ENCODE measurements at places on chromosomes 11 and 22.

DNA sequence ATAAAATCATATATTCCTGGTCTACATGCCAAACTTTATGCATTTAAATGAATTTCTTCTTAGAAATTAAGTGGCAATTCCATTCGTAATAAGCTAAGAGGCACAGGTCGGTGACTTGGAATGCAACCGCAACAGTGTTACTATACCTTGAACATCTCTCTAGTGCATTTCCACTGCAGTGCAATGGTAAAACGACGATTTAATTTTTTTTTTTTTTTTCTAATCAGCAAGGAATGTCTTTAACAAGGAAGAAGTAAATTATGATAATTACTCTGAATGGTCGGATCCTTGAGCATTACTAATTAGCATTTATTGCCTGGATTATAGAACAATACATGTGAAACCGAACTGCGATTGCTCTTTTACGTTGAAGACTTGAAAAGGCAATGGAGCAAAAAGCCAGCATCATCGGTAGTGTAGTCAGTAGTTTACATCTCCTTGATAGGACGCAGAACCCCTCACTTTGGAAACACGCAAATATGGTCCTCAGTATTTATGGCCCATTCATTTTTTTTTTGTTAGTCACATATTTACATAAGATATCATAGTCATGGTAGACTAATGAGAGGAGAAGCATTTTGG lies 20.2 kb downstream of the BLID start:
- no peak for DNase-seq

- no peak for DNase-seq
Observed at GRCh38 chr22:49297871-49298721, 529.6 kb downstream of the BRD1 start.

- no peak for DNase-seq
Observed at GRCh38 chr11:97743205-97743742, 1277.5 kb upstream of the CNTN5 start.

GRCh38 chr22:50526108-50526833 lies 873 bp upstream of the SCO2 start:
- no peak for DNase-seq

GRCh38 chr11:8311366-8311765 lies 47.7 kb upstream of the LMO1 start:
- no peak for DNase-seq

GRCh38 chr22:20013382-20013871 lies 3.2 kb downstream of the ARVCF start:
- DNase-seq = no peak

DNA sequence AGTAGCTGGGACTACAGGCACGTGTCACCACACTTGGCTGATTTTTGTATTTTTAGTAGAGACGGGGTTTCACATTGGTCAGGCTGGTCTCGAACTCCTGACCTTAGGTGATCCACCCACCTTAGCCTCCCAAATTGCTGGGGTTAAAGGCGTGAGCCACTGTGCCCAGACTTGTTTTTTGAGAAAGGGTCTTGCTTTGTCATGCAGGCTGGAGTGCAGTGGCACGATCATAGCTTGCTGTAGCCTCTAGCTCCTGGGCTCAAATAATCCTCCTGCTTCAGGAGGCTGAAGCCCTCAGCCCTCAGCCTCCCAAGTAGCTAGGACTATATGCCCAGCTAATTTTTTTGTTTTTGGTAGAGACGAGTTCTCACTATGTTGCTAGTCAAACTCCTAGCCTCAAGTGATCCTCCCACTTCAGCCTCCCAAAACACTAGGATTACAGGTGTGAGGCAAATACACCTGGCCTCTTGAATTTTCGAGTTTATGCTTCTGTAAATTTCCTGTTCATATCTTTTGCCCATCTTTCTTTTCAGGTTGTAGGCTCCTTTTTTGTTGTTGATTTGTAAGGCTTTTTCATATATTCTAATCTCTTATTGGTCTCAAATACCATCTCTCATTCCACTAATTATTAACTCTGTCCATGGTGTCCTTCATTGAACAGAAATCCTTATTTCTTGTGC lies 3.4 kb upstream of the RBM4B start:
- no peak for DNase-seq

DNA sequence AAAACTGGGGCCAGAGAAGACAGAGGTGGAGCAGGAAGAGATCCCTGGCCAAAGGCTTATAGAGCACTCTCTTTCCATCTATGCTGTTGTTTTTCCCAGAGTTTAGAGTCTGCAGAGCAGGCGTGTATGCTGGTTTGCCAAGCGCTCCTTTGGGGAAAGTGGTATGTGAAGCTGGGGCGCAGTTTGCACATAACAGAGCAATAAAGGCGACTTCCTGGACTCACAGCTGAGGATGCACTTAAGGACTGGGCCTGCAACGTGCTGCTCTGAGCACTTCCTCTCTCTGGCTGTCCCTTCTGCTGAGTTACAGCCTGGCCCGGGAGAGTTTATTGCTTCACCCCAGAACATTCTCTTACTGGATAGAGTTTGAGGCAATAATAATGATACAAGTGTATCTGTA lies 41.7 kb downstream of the THAP12 start:
- no peak for DNase-seq

DNA sequence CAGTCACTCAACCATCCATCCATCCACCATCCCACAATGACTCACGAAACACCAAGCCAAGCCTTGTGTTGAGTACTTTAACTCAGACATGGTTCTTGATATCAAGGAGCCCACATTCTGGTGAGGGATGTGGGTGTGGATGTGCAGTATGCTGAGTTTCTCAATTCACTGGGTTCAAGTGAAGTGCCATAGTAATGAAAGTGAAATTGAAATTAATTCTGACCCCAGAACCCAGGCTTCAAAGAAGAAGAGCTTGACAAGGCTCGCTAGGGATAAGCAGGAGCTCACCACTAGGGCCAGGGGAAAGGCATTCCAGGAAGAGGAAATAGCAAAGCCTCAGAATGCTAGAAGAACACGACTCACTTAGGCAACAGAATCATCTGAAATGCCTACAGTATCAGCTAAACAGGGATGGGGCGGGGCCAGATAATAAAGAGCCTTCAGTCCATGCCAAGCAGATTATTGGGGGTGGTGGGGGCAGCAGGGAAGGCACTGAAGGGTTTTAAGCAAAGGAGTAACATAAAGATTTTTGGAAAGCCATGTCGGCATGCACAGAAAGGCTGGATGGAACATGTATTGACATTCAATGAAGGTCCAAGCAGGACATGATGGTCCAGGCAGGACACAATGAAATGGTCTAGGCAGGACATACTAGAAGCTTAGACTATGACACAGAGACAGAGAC lies 37.2 kb downstream of the RTL6 start:
- DNase-seq = no peak

DNA sequence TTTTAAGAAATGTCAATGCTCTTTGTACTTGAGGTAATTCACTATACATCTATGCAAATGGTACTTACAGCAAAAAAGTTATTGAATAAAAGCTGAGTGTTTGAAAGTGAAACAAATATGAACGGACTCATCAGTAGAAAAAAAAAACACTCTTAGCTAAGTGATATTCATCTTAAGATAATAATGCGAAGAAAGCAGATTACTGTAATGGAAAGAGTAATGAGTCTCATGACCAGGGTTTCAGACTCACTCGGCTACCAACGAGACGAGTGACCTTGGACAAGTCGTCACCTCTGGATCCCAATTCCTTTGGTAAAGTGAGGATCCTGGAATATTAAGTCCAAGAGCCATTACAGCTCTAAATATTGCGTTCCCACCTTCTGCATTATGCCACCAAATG lies 57.0 kb downstream of the PACSIN2 start:
- DNase-seq = no peak

DNA sequence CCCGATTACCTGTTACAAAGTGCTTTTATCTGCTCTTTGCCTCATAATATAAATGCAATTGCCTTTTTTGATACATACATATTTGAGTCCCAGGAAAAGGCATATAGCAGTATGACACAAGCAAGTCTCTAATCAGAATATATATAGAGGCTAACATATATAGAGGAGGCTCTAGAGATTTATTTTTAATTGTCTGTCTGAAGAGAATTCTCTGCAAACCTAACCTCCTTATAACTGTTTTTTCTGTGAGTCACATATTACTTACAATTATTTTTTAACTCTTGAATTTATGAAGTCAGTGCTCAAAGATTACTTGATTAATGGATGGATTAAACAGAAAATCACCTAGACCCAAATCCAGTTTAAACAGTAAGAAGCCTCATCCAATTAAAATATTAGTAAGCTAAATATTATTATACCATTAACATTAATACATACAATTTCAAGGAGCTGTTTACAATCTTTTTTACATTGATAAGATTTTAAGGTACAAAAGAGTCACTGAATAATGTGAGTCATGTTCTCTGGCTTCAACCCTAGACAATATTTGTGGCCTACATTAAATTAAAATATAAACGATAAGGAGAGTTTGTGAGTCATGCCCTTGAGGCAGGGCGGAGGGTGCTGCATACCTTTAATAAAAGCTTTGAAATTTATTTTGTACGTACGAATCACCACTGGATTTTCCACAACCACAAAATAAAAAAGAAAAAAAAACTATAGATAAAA lies 19.2 kb upstream of the MMP13 start:
- DNase-seq = no peak

GRCh38 chr11:50174189-50174588 lies 141.5 kb downstream of the OR4C45 start:
- DNase-seq = peak; percentile 8

DNA sequence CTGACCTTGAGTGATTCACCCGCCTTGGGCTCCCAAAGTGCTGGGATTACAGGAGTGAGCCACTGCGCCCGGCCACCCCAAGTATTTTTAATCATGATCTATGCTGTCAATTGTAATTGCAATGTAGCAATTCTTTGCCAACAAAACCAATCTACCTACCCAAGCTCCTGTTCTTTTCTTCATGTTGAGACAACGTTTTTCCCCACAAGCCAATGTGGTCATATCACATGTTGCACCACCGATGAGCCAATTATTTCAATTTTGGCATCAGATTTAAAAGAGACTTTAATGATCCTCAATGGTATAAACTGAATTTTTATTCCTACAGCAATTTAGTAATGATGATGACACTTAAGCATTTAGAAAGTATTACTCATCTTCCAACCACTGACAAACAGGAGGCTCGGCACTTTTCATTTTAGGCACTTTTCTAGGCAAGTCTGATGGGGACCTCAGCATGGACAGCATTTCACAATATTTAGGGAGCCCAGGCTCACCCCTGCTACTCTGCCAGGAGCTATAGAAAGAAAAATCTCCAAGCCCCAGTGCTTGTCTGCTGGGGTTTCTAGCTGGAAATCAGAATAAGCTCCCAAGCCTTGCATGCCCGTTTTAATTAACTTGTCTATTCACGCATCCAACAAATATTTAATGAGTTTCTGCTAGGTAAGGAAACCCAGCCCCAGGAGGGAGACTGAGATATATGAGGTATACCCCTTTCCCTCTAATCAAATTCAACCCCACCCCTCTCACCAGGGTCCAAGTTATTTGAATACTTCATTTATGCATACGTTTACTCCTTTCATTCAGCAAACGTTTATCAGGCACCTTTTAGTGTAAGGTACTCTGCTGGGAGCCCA lies 291.4 kb downstream of the ST3GAL4 start:
- DNase-seq = no peak

DNA sequence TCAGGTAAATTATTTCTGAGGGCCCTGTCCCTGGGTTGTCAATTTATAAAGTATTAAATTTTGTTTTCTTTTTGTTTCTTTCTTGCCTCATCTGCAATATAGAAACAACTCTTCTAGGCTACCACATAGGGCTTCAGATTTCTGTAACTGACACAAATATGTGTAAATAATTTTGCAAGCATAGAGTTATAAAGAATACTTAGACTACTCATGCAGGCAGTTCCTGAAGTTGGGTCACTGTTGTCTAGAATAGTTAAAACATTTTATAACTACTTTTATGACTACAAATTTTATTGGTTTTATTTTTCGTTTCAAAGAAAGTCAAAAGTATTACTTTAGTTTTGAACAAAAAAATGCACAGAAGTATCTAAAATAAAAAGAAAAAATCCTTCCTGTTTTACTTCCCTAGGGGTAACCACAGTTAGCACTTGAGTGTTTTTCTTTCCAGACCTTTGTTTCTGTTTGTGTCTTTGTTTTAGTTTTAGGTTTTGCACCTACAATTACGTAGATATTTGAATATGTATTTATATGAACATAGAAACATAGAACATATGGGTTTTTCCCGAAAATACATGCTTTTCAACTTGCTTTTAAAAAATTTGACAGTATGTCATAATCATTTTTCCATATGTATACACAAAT lies 12.4 kb upstream of the TMEM123 start:
- DNase-seq = no peak

DNA sequence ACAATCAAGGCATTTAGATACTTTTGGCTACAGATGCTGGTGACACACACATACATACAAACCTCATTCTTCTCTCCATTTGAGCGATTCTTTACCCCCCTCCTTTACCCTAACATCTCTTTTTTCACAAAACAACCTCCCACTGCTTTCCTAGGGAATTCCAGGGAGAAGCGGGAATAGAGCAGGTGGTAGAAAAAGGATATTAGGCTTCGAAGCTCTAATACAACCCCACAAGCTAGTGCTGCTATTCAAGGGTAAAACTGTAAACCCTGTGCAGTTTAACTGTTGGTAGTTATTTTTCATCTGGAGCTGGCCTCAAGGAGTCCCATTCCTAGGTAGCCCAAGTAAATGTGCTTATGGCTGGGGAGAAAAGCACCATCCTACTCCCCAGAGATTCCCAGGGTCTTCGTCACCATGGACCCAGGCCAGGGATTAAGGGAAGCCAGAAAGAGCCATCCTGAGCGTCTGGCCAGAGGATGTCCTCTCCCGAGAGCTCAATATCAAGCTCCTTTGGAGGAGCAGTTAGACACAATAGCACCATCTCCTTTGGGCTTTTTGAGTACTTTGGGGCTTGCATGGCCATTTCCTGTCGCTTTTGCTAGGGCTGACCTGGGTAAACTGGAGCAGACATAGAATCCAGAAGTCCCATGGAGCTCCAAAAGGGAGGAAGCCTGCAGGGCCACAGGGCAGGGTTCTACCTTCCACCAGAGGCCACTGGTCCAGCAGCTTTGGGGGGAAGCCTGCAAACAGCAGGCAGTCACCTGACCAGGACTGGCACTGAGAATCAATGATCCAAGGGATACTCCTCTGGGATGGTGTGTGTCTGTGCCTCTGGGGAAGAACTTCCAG lies 3.1 kb downstream of the MAML2 start:
- no peak for DNase-seq

DNA sequence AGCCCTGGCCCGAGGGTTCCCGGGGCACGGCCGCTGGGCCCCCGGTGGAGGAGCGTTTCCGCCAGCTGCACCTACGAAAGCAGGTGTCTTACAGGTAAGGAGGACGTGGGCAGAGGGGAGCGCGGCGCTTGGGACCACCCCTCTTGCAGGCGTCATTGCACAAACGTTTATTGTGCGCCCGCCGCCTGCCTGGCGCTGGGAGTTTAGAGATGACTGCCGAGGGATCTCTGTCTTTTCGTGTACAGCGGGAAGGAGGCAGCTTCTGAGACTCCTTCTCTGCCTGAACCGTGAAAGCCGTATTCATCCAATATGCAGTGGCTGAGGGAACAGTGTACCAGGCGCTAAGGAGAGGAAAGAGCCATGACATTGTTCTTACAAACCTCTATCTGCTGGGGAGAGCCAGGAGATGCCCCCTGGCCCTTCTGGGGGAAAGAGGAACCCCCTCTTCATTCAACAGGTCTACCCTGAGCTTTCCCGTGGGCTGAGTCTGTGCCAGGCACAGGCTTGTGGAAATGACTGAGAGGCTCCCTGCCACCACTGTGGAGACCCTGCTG lies 13.8 kb upstream of the DGKZ start:
- no peak for DNase-seq

Data from Panc1 (cell line).